Activated CD4-positive, CD25-positive, alpha-beta regulatory T cell (primary cell): ENCODE measurements at places on chromosomes 1 and 21.

GRCh38 chr1:221397606-221398005 lies 344.3 kb downstream of the DUSP10 start:
- DNase-seq, result no peak

- no peak for DNase-seq
These were observed 154.4 kb downstream of the PLPP3 start for GRCh38 chr1:56424744-56425493.

DNA sequence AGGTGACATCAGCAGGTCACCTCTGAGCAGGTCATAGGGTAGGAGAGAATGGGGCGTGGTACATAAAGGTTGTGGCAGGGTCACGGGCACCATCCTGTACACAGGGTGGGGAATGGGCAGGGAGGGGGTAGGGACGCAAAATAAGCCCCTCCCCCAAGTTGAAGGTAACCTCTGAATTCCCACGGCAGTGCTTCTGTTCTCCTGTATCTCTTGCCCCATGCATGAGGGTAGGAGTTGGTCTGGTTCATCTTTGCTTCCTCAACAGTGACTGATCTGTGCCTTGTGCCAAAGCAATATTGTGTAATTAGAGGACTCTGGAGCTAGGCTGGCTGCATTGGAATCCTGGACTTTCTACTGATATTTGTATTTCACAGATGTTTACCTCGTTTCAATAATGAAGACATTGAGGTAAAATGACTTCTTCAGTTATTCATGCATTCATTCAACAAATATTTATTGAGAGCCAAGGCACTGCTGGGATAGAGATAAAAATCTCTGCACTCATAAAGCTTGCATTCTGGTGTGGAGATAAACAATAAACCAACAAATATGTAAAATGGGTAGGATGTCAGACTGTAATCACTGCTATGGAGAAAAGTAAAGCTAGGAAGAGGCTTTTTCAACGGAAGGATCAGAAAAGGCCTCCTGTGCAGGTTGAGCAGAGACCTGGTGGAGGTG lies 18.4 kb upstream of the GFI1 start:
- no peak for DNase-seq

DNA sequence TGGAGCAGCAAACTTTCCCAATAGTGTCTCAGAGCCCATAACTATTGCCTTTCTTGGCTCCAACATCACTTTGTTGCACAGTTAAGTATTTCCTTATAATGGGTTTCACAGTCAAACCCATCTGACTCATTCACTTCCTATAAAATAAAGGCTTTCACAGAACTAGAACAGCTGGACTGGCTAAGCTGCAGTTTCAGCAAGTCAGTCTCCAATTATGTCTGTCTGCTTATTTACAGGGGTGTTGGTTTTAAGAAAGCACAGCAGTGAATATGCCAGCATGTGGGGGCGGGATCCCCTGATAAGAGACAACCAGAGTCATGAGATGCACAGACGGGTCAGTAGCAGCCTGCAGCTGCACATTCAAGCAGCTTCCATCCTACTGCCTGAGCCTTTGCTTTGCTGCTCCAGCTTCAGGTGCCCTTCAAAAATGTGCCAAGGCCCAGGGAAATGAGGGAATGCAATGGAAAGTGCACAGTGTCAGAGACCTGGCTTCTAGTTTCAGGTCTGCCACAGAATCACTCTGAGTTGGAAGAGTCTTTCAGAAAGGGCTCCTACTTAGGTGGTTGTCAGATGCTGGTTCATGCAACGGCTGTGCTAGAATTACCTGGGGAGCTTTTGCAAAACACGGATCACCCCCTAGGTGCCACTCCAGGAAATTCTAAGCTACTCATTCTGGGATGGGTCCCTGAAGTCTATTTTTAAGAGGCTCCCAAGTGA lies 24.8 kb downstream of the RNF19B start:
- DNase-seq, result no peak

DNA sequence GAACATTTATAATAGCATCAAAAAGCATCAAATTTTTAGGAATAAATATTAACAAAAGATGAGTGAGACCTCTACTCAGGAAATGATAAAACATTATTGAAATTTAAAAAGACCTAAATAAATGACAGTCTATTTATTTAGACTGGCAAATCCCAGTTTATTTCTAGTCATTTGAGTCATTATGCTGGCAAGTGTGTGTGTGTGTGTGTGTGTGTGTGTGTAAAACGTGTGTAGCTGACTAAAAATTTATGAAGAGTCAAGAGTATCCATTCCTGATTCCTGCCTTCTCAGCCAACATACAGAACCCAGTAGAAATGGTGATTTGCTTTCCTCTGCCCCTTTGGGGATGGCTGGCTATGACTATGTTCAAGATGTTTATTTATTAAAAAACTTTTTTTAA lies 46.2 kb downstream of the OSBPL9 start:
- no peak for DNase-seq

DNA sequence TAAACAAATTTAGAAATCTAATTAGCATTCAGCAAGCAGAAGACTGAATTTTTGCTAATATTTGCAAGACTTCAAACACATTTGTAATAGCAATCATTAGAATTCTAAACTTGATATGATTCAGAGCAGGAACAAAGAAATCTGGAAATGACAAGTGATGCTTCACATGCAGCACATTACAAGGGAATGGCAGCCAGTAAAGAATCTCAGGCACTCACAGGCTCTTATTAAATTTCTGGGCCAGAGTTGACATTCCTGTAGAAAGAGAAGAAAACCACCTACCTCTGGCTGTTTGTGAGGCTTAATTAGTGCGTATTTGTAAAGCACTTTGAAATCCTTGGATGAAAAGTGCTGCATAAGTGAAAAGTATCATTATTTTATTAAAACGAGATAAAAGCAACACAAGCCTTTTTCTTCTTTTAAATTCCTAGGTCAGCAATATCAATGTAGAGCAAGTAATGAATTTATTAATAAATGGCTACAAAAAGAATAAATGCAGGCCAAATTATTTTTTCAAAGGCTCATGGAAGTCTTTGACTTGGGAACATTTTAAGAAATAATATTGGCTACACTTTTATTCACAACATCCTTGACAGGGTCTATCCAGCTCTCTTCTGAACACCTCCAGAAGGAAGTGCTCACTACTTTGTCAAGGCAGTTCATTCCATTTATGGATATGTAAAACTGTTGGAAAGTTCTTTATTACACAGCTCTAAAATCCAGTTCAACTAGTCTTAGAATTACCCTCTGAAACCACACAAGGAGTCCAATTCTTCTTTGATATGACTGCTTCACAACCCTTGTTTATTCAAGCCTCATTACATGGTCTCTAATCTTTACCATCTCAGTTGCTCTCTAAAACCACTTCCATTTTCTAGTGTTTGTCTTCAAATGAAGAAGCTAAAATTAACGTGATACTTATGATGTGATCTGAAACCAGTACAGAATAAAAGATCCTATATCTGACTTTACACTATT lies 32.1 kb upstream of the SCYL3 start:
- no peak for DNase-seq

- no peak for DNase-seq
These were observed 24.6 kb downstream of the ANGPTL3 start for GRCh38 chr1:62621907-62622306.

DNA sequence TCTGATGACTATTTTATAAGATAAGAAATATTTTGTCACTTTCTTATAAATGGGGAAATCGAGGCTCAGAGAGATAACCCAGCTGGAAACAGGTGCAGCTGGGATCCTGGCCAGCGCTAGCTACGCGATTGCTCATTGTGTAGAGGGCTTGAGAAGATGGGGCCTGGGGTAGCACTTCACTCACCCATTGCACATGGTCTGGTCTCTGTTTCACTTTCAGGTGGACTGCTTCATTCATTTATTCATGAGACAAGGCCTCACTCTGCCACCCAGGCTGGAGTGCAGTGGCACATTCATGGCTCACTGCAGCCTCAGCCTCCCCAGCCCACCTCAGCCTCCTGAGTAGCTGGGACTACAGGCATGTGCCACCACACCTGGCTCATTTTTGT lies 23.8 kb downstream of the UBE4B start:
- no peak for DNase-seq

DNA sequence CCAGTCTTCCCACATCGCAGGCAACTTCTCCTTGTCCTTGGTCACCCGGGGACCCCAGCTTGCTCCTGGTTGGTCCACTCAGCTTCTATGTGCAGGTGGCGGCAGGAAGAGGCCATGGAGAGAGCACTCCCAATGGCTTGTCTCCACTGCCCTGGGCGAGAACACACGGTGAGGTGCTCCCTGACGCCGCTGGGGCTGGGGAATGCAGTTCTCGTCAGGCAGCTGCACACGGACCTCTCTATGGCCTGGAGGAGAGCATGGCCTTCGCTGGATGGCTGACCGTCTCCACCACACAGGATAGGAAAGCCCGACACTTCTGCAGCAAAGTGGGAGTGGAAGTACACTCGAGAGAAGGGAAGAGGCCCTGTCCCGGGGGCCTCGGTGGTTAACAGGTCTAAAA lies 11.8 kb downstream of the C1orf174 start:
- DNase-seq, result no peak

DNA sequence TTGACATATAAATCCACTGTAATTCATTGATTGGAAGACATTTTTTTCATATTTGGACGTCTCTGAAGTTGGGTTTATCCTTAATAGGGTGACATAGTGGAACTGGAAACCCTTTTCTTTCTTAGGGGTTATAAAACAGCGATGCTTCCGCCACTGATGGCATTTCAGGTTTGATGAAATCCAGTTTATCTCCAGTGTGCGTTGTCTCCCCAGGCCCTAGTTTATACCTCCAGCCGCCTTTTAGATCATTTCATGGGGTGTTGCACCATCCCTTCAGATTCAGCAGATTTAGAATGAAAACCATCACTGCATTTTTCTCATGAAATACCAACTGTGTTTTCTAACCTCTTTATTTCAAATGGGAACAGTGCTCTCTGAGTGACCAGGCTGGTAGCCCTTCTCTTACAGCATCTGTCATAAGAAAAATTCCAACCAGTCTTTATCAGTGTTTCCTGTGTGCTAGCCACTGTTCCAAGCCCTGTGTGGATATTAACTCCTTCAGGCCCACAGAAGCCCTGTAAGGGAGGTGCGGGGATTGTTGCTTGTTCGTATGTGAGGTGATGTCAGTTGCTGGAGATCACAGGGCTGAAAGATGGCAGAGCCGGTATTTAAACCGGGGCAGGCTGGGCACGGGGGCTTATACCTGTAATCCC lies 19.0 kb downstream of the H6PD start:
- no peak for DNase-seq

DNA sequence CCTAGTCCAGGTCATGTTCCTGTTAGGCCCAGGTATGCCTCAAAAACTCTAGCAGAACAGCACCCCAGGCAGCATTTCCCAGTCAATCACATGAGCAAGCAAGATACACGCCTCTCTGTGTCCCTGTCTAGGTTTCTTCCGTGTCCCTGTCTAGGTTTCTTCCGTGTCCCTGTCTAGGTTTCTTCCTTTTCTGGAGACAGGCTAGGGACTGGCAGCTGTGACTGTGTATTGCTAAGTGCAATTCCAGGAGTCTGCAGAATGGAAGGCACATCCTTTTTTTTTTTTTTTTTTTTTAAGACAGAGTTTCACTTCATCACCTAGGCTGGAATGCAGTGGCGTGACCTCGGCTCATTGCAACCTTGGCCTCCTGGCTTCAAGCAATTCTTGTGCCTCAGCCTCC lies 77.6 kb downstream of the SETD4 start:
- no peak for DNase-seq

DNA sequence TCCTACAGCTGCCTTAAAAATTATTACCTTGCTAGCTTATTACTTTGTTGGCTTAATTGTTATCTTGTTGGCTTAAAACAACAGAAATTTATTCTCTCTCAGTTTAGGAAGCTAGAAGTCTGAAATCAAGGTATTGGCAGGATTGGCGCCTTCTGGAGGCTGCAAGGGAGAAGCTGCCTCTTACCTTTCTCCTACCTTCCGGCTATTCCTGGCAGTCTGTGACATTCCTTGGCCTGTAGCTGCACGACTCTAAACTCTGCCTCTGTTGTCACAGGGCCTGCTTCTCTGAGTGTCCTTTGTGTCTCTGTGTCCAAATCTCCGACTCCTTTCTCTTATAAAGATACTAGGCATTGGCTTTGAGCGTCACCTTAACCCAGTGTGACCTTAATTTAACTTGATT lies 579.9 kb upstream of the B3GALT2 start:
- DNase-seq, result no peak

- DNase-seq, result no peak
These were observed 468 bp upstream of the MX1 start for GRCh38 chr21:41425588-41425953.
